ENCODE measurements at places on chromosomes 11 and 22.
A peak's percentile ranks its signal among the peaks of the same experiment; 100 is the strongest.

DNA sequence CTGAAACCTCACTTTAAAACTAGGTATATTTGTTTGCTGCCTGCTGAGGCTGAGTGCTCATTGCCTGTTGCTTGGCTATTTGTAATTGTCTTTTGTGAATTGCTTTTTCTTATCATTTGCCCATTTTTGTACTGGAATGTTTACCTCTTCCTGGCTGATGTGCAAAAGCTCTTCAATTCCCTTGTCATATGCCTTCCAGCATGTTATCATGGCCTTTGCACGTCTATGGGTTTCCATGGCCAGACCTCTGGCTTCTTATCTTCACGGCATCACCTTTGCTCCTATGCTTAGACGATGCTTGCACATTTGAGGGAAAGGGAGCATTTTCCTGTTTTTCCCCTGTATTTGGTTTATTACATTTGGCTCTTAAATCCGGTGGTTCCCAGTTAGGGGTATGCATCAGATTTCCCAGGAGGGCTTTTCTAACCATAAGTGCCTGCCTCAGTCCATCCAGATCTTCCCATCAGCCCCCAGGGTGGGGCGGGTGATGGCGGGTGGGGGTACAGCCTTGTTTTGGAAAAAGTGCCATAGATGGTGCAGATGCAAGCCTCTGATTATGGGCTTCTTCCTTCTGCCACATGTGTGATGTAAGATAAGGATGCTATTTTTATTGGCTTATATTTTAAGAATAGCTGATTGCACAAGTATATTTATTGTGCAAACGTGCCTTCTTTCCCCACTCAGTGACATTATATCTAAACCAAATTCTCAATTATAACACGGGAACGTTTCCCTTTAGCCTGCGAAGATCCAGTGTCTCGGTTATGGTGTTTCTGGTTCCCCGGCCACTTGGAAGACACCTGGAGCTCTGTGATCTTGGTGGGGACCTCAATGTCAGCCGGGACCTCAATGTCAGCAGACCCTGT is 70.6 kb upstream of the SEPTIN5 start:
- H3K27me3 ChIP-seq: no peaks in the 10 kb centered on the region
- no peak overlapping the region for H3K4me3 ChIP-seq
- DNase-seq: no peak
- H3K27ac ChIP-seq: no peak overlapping the region
- no peaks in the 10 kb centered on the region for H3K36me3 ChIP-seq
- H3K4me1 ChIP-seq: no peaks in the 10 kb centered on the region

DNA sequence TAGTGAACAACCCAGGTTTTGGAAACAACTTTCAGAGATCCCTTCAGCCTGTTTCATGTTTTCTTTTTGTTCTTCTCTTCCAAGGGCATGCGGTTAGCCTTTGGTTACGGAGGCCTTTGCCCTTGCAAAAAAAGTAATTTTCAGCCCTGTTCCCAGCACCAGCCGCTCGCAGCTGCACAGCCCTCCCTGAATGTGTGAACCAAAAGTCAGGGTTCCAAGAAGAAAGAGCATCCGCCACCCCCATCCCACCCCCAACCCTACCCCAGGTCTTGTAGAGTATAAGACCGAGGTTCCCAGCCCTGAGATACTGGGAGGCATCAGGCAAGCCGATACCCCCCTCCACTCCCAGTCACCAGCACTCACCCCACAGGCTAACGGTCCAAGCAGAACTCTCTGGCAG is 56.4 kb downstream of the IGLL1 start:
- no peak for DNase-seq
- no peaks in the 10 kb centered on the region for H3K36me3 ChIP-seq
- no peak overlapping the region for H3K27ac ChIP-seq
- no peaks in the 10 kb centered on the region for H3K27me3 ChIP-seq
- H3K4me3 ChIP-seq: no peak overlapping the region
- H3K4me1 ChIP-seq: peaks cover 16% of the 10 kb centered on the region

- no peaks in the 10 kb centered on the region for H3K27me3 ChIP-seq
- no peak overlapping the region for H3K4me3 ChIP-seq
- no peak overlapping the region for H3K27ac ChIP-seq
- no peaks in the 10 kb centered on the region for H3K4me1 ChIP-seq
- H3K36me3 ChIP-seq: no peaks in the 10 kb centered on the region
Observed at GRCh38 chr11:34755671-34756070, 134.8 kb downstream of the EHF start.

GRCh38 chr11:78310500-78310909 is 107.1 kb downstream of the GAB2 start:
- peak overlapping the region; percentile 22 for H3K27ac ChIP-seq
- peak; percentile 33 for DNase-seq
- H3K36me3 ChIP-seq: no peaks in the 10 kb centered on the region

DNA sequence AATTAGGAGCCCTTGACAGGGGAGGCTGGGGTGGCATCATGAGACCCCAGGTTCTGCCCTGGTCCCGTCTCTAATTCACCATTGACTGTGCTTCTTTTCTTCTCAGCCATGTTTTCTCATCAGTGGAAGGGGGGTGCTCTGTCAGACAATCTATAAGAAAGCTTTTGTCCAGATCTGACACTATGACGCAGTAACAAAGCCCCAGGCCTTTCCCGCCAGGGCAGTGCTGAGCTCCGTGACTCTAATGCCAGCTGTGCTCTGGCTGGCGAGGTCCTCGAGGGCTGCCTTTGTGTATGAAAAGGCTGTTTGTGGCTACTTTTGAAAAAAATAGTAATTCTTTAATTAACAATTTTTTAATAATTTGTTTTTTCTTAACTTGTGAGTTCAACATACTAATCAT is 3.2 kb downstream of the CD6 start:
- H3K27ac ChIP-seq: no peak overlapping the region
- DNase-seq: no peak
- H3K4me3 ChIP-seq: no peak overlapping the region
- no peaks in the 10 kb centered on the region for H3K4me1 ChIP-seq
- H3K36me3 ChIP-seq: no peaks in the 10 kb centered on the region
- no peaks in the 10 kb centered on the region for H3K27me3 ChIP-seq

DNA sequence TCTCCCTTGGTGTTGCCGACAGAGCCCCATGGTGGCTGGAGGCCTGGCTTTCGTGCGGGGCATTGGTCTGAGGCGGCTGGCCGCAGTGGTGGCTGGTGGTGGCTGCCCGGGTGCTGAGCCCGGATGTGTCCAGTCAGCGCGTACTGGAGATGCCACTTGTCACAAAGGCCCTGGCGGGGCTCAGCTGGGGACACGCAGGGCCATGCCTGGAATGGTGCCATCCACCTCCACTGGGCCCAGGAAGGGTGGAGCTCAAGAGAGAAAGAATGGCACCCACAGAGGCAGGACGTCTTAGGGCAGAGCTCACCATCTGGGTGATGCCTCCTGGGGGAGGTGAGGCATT is 92.5 kb downstream of the CEP164 start:
- no peaks in the 10 kb centered on the region for H3K4me1 ChIP-seq
- no peak overlapping the region for H3K27ac ChIP-seq
- no peaks in the 10 kb centered on the region for H3K27me3 ChIP-seq

DNA sequence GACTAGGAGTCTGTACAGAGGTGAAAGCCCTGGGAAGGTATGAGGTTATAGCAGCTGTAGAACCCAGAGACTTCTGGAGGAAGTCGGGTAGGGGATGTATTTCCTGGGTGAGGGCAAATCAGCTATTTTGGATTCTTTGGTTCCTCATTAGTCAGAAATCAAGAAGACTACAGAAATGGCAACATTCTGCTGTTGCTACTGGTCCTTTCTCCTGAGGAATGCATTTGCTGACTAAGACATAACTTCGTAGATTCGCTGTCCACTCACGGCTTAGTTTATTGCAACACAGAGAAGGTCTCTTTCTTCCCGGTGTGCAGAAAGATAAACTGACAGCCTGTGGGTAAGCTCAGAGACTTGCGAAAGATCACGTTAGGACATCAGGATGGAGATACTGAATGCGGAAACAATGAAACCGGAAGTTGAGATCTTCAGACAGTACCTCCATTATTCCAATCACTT is 25.3 kb upstream of the SESN3 start:
- no peaks in the 10 kb centered on the region for H3K4me1 ChIP-seq
- no peaks in the 10 kb centered on the region for H3K36me3 ChIP-seq
- H3K27ac ChIP-seq: no peak overlapping the region

DNA sequence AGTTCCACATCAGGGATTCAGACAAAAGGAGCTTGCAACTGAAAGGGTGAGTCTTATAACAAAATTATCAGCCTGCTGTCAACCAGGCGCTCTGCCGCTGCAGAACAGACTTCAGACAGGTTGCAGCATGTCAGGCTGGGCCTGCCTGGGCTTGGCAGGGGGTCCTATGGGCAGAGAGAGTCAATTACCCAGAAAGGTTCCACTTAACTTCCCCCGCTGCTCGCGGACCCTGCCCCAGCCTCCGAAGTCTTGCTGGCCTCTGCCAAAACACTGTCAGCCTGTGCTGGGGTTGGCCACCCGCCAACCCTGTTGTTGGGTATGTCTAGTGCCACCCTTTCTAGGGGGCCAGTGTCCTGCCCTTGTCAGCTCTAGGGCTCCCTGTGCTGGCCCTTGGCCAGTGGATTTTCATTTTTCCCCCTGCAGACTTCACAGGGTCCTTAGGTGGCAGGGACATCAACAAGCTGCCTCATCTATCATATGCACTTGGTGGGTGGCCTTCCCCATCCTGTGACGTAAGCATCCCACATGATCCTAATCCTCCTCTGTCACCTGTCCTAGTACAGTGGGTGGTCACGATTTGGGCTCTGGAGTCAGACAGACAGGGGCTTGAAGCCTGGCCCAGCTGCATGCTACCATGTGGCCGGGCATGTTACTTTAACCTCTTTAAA is 166.5 kb upstream of the CADM1 start:
- H3K27me3 ChIP-seq: no peaks in the 10 kb centered on the region
- H3K27ac ChIP-seq: no peak overlapping the region
- H3K4me1 ChIP-seq: no peaks in the 10 kb centered on the region
- no peaks in the 10 kb centered on the region for H3K36me3 ChIP-seq

- no peaks in the 10 kb centered on the region for H3K4me1 ChIP-seq
- H3K36me3 ChIP-seq: no peaks in the 10 kb centered on the region
- peak overlapping the region; percentile 52 for H3K4me3 ChIP-seq
- peak overlapping the region; percentile 93 for H3K27ac ChIP-seq
- DNase-seq: peak; percentile 22
- H3K27me3 ChIP-seq: no peaks in the 10 kb centered on the region
Observed at GRCh38 chr11:66467034-66467659, 442 bp downstream of the PELI3 start.

DNA sequence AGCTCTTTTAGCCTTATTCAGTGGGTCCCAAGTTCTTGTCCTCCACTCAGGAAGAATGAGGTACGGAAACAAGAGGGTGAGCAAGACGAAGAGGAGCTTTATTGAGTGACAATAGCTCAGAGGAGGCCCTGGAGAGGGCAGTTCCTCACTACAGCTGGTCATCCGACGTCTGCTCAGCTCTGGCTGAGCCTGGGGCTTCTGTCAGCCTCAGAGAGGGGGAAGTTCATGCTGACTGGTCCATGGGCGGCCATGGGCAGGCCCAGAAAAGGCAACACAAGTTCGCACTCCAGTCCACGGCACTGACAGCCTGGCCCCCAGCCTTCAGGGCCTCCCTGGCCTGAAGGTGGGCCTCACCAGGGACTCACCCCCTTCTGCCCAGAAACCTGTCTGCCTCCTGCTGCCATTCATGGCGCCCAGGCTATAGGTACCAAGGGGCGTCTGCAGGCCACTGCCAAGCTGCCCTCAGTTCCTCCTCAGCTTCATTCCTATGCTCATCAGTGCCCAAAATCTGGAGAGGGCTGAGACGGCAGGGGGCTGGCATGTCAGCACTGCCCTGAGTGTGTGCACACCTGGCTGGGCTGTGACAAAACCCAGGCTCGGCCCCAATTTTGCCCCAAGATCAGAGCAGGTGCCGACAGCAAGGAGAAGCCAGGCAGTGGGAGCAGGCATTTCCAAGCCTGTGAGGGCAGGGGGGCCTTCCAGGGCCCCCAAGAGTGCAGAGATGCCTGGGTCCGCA is 21.7 kb upstream of the KIAA0930 start:
- DNase-seq: no peak
- no peak overlapping the region for H3K4me3 ChIP-seq
- H3K27ac ChIP-seq: no peak overlapping the region
- no peaks in the 10 kb centered on the region for H3K4me1 ChIP-seq
- no peaks in the 10 kb centered on the region for H3K27me3 ChIP-seq

DNA sequence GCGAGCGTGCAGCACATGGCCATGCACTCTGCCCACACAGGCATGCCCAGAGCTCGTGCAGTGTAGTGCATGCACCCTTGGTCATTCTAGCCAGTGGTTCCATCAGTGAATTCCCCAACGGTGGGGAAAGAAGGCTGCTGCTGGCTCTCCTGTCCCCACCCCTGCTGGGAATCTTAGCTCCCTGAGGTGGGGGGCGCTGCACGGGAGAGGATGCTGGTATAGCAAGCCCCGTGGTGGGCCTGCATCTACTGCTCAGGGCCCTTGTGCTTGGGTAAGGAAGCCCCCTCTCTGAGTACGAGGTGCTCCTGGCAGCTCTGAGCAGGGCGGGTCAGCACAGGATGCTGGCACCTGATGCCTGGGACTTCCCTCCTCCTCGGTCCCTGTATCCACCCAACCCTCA is 18.5 kb upstream of the BAIAP2L2 start:
- H3K4me1 ChIP-seq: no peaks in the 10 kb centered on the region
- H3K4me3 ChIP-seq: no peak overlapping the region
- no peak for DNase-seq
- no peaks in the 10 kb centered on the region for H3K27me3 ChIP-seq

DNA sequence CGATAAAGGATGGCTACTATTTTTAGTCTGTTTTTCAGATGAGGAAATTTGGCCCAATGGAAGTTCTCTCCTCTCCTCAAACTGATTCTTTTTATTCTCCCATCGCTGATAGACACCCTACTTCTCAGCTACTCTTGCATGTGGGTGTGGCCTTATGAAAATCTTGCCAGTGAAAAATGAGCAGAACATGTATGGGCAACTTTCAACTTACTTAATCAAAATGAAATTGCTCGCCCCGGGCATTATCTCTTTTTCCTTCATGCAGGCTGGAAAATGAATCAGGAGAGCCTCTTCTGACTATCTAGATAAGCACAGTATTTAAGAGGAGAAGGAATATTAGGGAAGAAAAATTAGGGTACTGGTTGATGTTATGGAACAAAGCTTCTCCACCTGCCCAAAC is 2354.7 kb upstream of the RAG2 start:
- H3K27ac ChIP-seq: no peak overlapping the region
- no peaks in the 10 kb centered on the region for H3K27me3 ChIP-seq
- no peaks in the 10 kb centered on the region for H3K36me3 ChIP-seq
- no peak overlapping the region for H3K4me3 ChIP-seq

DNA sequence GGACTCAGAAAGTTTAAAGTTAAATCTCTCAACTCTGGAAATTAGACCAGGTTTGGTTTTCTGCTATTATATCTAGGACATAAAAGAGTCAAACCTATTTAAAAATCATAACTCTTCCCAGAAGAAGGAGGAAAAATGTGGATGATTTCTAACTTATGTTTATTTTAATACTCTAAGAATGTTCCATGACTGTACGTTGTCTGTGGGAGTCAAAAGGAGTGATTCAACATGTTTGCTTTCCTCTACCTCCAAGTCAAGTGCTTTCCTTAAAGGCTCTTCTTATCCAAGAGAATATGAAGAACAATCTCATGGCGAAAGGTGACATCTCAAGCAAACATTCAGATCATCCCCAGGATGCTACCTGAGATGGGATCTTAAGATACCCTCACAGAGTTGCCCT is 21.6 kb downstream of the OR51E1 start:
- no peak overlapping the region for H3K27ac ChIP-seq
- no peak overlapping the region for H3K4me3 ChIP-seq
- no peaks in the 10 kb centered on the region for H3K27me3 ChIP-seq
- no peaks in the 10 kb centered on the region for H3K36me3 ChIP-seq

GRCh38 chr22:41296826-41297667 is 4.3 kb upstream of the ZC3H7B start:
- H3K27me3 ChIP-seq: no peaks in the 10 kb centered on the region
- DNase-seq: no peak
- no peaks in the 10 kb centered on the region for H3K36me3 ChIP-seq
- no peaks in the 10 kb centered on the region for H3K4me1 ChIP-seq
- H3K4me3 ChIP-seq: no peak overlapping the region

- no peak overlapping the region for H3K27ac ChIP-seq
- no peak for DNase-seq
- H3K4me3 ChIP-seq: no peak overlapping the region
- no peaks in the 10 kb centered on the region for H3K36me3 ChIP-seq
Observed at GRCh38 chr11:1773994-1774550, 10.3 kb upstream of the CTSD start.

Data from breast epithelium (tissue), 4 donors.